ENCODE measurements at places on chromosomes 3 and 15.

GRCh38 chr15:78092261-78093041, at the start of gene SH2D7:
Gene SH2D7 (plus strand): TSS chr15:78092561. CDS start chr15:78092585, 24 bp downstream.
- DNase-seq: no peak

DNA sequence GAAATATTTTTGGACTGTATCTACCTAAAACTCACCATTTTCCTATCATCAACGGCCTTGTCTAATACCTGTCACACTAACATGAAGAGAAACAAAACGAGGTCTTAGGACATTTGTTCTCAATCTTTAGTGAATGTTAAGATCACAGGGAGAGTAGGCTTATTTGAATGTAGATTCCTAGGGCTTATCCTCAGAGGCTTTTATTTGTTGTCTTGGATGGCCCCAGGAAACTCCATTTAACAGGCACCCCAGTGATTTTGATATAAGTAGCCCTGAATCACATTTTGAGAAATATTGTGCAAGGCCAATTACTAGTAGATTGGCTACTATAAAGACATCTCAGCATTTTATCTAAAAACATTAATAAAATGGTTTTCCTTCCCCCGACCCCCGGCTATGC, 367.4 kb downstream of the GAP43 start:
- DNase-seq: no peak

DNA sequence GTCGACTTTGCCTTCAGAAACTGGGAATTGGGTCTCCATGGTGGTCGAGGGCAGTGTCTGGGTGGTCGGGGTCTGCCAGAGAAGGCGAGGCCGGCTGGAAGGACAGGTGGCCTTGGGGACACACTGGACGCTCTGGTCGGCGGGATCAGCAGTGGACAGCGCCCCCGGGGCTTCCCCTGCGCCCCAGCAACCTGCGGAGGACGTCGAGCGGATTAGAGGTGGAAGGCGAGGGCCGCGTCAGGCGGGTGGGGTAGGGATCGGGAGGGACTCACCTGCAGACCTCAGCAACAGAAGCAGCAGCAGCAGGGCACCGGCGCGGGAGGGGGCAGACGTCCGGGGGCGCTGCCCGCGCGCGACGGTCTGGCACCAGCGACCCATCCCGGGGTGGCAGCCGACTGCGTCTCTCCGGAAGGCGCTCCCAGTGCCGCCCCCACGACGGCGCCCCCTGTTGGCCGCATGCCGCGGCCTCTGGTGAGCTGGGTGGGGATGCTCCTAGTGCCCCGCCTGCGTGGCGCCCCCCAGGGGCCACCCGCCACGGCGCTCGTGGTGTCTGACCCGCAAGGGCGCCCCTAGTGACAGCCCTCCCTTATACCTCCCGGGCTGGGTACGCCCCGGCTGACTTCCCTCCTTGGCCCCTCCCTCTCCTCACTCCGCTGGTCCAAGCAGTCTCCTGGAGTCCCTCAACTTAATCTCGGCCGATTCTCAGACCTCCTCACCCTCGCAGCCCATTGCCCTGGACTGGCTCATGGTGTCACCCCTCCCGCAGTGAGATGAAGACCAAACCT, at the start of gene PRSS50:
PRSS50 (minus strand) TSS at position 423 of the 785 bp plus-strand sequence; CDS start at position 378, 45 bp downstream.
- DNase-seq: no peak

DNA sequence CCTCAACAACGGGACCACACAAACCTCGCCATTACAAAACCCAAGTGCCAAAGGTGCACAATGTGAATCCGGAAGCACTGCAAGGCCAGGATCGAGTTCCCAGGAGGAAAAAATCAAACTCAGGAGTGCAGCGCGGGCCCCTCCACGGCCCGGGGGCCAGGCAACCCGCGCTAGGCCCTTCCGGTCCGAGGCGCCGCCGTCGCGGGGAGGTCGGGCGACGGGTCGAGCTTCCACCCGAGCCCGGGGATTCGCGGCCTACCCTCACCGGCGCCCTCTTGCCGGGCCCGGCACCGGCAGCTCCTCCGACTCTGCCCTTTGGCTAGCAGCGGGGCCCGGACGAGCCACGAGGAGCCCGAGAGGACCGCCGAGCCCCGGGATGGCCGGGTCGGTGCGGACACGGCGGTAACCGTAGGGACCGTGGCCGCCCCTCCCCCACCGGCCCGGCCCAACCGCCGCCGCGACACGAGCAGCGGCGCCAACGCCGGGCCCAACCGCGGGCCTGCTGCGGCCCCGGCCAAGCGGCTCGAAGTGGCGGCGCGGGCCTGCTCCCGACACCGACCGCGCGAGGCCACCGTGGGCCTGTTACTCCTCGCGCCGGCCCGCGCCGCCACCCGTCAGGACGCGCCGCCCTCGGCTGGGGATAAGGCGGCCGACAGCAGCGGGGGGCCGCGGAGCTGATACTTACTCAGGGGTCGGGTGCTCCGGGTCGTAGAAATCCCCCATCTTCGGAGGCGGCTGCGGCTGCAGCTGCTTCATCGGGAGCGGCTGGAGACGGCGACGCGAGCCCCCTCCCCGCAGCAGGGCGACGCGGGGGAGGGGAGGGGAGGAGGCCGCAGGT, 525 bp downstream of the SETD2 start:
- peak; percentile 46 for DNase-seq

- no peak for DNase-seq
These were observed 23.5 kb upstream of the TSC22D2 start for GRCh38 chr3:150384296-150385212.

- no peak for DNase-seq
These were observed 627 bp downstream of the ACAD11 start for GRCh38 chr3:132659000-132659364.

- DNase-seq: no peak
These were observed 121.2 kb downstream of the TLE3 start for GRCh38 chr15:69976366-69976994.

DNA sequence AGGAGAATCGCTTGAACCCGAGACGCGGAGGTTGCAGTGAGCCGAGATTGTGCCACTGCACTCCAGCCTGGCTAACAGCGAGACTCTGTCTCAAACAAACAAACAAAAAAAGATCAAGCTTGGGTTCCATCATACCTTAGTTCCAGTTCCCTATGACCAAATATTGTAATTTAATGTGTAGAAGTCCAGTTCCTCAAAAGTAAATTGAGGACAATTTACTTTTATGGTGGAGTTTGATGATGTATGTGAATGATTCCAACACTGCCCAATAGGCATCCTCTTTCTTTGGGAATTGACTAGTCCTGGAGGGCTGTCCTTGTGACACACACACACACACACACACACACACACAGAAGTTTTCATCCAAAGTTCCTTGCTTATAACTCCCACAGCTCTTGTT, 2.8 kb upstream of the PKM start:
- DNase-seq: no peak

DNA sequence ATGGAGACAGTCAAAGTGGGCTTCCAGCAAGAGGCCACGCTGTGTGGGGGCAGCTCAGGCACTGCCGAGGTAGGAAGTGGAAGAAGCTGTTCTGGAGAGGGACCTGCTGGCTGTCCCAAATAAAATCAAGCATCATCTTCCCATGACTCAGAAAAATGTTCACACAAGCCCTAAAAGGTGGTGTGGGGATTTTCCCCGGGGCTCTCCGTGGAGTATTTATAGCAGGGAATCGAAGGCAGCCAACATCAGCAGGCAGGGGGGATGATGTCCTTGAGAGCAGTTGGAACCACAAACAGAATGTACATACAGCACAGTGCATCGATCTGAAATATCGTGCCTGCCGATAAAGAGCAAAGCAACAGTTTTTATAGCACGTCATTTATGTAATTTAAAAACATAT, 27.6 kb downstream of the PRR23E start:
- DNase-seq: no peak

GRCh38 chr3:51340989-51341636, 44.0 kb upstream of the MANF start:
- no peak for DNase-seq

DNA sequence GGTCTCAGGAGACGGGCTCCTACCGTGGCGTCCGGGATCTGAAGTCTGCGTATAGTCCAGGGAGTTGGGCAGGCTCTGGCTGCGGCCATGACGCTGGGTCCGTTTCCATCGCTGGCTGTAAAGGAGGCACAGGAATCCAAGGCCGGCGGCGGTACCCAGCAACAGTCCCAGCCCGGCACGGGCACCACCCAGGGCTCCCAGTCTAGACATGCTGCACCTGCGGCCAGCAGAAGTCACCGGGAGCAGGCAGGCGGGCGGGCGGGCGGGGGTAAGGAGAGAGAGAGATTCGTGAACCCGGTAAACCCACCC, 526 bp downstream of the RMDN3 start:
- DNase-seq: no peak

DNA sequence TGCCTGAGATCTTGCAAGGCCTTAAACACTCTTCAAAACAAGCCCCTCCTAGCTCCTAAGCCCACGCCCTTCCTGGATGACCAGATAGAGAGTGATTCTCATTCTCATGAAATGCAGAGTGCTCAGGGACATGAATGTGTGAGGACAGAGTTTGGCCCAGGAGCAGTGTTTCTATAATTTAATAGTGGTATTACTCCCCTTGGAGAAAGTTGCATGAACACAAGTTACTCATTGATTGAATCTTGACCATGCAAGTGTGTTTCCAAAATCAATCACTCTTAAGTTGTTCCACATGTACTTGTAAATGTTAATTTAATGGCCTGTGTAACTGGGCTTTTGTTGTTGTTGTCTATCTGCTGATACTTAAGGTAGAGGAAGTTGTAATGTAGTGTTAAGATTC, 181.6 kb downstream of the ADAMTSL3 start:
- DNase-seq: no peak

DNA sequence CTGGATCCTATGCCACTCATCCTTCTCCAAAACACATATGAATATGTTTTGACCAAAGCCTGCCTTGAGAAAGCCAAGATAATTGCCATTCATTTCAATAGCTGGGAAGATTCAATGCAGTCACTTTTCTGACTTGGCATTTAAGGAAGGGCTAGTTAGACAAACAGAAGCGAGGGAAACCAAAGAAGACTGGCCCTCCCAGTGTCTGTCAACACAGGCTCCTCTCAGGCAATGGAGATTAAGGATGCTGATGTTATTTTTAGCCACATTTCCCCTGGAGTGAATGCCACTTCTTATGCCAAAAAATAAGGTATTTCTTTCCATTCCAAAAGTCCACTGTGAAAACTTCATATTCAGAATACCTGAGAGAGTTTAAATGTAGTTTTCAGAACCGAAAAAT, 101.7 kb downstream of the P3H2 start:
- DNase-seq: no peak

DNA sequence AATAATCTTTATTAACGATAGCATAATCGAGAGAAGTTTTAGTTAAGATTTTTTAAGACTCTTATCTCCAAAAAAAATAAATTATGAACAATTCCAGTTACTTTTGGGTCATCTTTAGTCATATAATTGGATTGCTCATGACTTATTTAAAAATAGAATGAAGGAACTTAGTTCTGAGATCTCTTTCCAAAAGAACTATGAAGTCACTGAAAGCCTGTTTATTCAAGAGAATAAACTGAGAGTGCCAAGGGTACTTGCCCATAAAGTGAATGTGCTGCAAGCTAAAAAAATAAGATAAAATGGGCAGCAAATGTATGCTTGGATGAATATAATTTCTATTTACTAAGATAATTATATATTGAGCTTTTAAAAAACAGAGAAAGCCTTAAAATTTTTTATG, 176.5 kb upstream of the PLSCR5 start:
- DNase-seq: no peak

GRCh38 chr3:52696830-52697631, 8.6 kb downstream of the GLT8D1 start:
- DNase-seq: no peak

- no peak for DNase-seq
These were observed 66.8 kb upstream of the XXYLT1 start for GRCh38 chr3:195337747-195338146.

DNA sequence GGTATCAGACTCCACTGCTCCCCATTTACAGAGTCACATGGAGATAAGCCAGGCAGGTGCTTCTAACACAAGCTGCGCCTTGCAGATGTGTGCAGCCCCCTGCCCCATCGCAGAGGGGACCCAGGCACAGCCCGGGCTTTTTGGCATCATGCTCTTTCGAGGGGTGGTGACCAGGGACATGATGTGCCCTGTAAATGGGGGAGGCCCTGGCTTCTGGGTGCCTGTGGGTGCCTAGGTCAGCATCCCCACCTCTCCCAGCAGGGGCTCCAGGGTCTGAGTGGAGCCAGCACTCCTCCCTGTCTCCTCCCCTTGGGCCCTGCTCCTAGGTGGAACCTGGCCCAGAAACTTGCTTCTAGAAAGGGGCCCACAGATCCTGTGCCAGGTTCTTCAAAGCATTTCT, 15.2 kb downstream of the TRPM1 start:
- DNase-seq: no peak

DNA sequence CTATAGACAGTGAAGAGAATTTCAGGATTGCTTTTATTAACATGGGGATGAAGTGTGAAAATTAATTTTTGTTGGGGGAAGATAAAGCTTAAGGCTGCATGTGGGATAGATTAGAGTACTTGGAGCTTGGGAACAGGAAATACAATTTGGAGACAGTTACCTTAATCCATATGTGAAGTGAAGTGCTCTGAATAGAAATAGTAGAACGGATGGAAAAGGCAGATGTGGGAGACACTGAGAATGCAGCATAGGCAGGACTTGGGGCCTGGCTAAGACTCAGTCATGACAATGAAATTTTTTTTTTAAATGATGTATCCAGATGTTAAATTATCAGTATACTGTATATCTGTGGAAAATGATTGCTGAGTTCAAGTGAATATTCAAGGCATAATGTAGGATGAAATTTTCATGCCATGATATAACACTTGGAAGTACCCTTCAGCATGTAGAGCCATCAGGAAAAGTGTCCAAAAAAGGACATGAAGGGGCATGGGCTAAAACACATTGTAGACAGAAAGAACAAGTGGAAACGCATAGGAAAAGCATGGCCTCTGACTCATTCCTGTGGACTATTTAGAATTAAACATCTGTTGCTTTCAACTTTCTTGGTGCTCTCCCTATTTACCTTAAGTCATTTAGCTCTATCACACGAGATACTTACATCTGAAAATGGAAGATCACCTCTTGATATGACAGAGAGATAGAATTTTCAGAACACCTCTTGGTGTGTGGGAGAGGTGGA, 134.8 kb downstream of the RBMS3 start:
- DNase-seq: no peak

- no peak for DNase-seq
These were observed 718.2 kb downstream of the SI start for GRCh38 chr3:164360078-164360578.

- DNase-seq: no peak
These were observed 72.9 kb downstream of the CHSY1 start for GRCh38 chr15:101178931-101179330.

DNA sequence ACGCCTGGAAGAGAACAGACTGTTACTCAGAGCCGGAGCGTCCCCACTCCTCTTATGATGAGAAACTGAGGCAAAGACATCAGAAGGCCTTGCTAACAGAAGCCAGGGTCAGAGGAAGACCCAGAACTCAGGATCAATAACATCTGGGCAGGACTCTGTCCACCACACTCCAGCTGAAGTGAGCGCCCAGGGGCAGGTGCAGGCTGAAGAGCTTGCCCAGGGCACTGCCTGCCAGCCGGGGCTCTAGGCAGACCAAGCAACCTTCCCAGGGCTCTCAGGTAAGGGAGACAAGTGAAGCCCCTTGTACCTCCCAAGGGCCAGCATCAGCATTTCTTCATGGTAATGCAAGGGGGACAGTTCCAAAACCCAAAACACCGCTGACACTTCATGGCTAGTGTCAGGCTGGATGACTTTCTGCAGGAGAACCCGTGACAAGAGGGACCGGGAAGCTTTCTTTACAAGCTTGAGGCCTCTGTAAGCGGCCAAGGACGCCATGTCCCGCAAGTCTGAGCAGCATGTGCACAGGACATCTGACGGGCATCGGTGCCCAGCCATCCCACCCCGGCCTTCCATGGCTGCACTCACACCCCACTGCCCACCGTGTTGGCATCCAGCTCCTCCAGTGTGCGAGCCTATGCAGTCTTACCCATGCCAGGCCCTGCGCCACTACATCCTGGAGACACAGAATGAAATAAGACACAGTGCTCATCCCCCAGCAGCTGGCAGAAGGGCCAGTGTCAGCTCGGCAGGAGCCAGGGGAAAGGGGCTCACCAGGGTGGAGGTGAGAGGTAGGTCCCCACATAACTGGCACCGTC, 14.1 kb downstream of the XXYLT1 start:
- DNase-seq: no peak

All from activated naive CD4-positive, alpha-beta T cell (primary cell).